GDM1 (cell line): ENCODE measurements at places on chromosomes 16 and 17.

- DNase-seq = no peak
These were observed at the start of gene CHRNB1 for GRCh38 chr17:7444682-7445618. CHRNB1 (plus strand) TSS chr17:7445061; CDS start chr17:7445128, 67 bp downstream.

DNA sequence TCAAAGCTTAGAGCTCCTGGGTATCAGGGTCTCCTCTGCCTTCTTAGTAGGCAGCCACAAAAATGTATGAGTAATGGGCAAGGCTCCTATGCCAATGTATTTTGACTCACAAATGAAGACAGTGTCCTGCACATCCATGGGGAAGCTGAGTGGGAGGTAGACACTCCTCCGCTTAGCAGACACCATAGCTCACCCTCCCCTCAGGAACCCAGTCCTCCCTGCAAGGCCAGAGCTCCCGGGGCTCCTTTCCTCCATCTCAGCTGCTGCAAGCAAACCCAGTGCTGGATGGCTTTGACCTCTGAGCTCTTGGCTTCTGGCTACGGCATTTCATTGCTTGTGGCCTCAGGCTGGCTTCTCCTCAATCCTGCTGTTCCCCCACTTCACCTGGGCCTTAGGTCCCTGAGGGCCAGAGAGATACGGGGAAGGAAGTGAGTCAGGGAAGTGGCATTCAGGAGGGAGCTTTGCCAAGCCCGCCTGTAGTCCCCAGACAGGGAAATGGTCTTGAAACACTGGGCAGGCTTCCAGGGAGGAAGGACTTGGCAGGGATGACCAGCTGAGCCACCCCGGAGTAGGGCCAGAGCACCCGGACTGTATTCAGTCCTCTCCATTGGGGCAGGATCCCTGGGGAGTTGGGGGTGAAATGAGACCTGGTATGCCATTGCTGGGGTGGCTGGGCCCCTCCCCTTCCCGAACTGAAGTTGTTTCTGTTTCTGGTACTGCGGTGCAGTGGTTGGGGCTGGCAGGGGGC is 4.5 kb downstream of the ABCC3 start:
- no peak for DNase-seq

GRCh38 chr16:31118223-31119155 is 1.0 kb downstream of the KAT8 start:
- no peak for DNase-seq

GRCh38 chr17:14760212-14760611 is 459.3 kb downstream of the HS3ST3B1 start:
- DNase-seq = no peak

- no peak for DNase-seq
These were observed 3.1 kb downstream of the GHDC start for GRCh38 chr17:42191275-42191608.

DNA sequence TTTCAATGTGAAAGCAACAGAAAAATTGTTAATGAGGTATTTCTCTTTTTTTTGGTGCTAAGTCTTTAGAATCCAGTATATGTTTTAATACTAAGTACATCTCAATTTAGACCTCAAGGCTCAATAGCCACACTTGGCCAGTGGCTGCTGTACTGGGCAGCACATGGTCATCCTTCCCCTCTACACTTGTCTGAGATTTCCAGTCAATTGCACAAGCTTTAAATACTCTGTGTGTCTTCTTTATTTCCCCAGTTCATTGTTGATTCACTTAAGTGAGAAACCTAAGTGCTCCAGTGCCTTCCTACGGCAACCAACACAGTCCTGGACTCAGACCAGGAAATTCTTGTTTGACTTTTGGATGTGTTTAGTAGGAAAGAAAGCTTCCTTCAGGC is 62.2 kb downstream of the TNRC6C start:
- no peak for DNase-seq

- DNase-seq = no peak
These were observed 127.2 kb downstream of the CCDC144A start for GRCh38 chr17:16817201-16817600.

GRCh38 chr16:90015586-90016338 is 3.5 kb downstream of the DBNDD1 start:
- DNase-seq = no peak

DNA sequence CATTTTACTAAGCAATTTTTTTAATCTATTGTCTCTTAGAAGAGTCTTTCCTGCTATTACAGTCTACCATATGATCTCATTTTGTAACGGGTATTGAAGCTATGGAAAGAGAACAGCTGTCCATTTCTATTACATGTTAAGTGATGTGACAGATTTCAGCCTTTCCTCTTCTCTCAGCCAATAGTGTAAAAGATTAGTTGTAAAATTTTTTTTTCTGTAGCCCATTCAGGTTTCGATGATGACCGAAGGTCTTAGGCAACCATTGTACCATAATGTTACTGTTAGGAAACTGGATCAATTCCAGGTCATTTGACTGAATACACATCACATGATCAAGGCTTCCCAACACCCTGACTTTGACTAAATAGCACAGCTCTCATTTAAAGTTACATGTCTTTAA is 147.6 kb upstream of the HLF start:
- DNase-seq = no peak

DNA sequence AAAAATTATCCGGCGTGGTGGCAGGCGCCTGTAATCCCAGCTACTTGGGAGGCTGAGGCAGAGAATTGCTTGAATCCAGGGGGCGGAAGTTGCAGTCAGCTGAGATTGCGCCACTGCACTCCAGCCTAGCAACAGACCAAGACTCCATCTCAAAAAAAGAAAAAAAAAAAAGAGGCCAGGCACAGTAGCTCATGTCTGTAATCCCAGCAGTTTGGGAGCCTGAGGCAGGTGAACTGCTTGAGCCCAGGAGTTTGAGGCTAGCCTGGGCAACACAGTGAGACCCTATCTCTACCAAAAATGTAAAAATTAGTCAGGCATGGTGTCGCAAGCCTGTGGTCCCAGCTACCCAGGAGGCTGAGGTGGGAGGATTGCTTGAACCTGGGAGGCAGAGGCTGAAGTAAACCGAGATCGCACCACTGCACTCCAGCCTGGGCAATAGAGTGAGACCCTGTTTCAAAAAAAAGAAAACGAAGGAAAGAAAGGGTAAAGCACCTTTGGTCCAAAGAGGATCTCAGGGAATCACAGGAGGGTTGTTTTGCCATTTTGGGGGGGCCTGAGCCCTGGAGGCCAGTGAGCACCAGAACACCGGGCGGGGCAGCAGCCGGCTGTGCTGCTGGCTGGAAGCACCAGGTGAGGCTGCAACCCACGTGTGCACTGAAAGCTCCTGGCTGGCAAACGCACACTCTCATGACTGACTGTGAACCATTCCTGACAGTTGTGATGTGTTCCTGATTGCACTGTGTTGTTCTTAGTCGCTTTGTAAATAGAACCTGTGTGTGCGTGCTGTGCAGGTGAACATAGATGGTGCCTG is 18.4 kb downstream of the HS3ST6 start:
- DNase-seq = no peak

DNA sequence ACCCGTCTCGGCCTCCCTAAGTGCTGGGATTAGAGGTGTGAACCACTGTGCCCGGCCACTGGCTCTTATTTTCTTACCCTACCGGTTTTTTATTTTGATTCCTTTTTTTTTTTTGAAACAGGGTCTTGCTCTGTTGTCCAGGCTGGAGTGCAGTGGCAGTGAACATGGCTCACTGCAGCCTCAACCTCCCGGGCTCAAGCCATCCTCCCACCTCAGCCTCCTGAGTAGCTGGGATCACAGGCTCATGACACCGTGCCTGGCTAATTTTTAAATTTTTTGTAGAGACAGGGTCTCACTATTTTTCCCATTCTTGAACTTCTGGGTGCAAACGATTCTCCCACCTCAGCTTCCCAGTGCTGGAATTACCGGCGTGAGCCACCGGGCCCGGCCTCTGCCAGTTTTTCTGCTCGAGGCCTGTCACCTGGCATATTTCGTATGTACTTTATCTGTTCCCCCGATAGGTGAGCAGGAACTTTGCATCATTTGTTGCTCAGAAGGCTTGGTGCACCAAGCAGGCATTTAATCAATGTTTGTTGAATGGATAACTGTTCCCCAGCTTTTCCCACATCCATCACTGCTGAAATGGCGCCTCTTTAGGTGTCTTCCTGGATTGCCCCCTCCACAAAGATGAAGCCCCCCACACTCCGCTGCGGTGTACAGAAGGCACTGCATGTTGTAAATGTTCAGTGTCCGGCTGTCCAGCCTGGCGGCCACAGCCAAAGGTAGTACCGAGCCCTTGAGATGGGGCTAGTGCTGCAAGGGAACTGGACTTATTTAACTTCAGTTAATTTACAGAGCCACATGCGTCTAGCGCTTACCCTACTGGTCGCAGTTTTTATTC is 858 bp upstream of the TELO2 start:
- DNase-seq = no peak
